Pulmonary artery endothelial cell (primary cell): ENCODE measurements at places on chromosomes 5 and 9. TPM values are rescaled to one million over a fixed set of nuclear protein-coding genes. Genes with fewer than 3 reads are reported as not detected.

GRCh38 chr5:56100439-56101176 is 105.8 kb upstream of the IL6ST start:
- DNase-seq, result no peak

DNA sequence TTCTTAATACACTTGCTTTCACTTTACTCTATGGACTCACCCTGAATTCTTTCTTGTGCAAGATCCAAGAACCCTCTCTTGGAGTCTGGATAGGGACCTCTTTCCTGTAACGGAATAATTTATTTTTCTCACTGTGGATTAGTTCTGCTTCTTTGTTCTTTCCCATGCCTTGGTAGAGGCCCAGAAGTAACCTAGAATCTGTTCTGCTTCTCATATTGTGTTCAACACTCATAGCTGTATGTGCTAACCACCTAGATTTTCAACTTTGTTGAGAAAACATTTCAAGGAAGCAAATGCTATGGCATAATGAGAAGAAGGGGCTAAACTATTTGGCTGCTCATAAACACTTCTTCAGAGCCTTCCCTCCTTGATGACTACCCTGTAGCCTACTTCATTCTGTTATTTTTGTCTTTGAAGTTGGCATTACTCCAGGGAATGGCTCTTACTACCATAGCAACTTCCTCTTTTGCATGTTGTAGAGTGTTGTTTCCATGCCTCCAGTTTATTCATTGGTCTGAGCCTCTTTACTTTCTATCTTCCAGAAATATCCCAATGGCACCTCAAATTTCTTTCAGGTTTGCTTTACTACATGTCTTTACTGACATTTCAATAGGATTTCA is 74.3 kb downstream of the KIAA0825 start:
- no peak for DNase-seq

DNA sequence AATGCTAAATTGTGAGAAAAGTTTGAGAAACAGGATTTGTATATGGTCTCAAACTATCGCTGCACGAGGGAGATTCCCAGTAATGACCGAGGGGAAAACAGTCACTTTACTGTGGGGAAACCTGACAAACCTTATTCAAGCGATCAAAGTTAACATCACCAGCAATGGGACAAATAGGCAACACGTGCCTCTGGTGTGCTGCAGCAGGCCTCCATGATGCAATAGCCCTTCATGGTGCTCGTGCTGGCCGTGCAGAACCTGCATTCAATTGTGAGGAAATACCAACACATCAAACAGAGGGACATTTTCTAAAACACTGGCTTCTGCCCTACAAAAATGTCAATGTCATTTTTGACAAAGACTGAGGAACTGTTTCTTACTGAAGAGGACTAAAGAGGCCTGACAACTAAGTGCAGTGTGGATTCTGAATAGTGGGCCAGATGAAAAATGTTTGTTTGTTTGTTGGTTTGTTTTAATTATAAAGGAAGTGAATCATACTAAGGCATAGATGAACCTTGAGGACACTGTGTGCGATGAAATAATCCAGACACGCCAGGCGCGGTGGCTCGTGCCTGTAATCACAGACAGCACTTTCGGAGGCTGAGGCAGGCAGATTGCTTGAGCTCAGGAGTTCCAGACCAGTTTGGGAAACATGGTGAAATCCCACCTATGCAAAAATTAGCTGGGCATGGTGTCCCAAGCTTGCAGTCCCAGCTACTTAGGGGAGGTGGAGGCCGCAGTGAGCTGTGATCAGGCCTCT is 17.6 kb upstream of the MARCHF6 start:
- DNase-seq, result no peak

DNA sequence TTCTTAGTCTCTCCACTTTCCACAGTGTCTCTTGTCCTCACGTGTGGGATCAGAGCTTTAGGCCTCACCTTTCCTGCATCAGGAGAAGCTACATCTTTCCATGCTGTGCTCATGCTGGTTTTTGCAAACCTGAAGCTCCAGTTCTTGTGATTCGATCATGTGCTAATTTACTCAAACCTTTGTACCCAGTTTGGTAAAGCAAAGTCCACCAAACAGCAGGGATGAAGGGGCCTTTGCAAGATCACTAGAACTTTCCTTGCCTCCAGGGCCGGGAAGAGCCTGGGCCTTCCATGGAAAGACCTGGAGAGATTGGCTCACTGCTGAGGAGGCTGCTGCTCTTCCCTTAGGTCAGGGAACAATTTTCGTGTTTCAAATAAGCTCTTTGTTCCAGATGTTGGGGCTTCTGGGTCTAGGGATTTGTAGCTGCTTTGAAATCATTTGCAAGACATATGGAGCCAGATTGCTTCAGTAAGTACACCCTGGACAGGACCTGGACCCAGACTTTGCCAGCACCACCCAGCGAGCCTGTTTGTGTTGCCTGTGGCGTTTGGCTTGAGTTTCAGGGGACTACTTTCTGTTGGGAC is 18.7 kb upstream of the SPATA31E1 start:
- DNase-seq, result no peak

GRCh38 chr9:129285382-129285781 is 107.3 kb upstream of the IER5L start:
- DNase-seq, result no peak

GRCh38 chr9:82571540-82571939 is 491.4 kb downstream of the RASEF start:
- no peak for DNase-seq

GRCh38 chr5:76714751-76715485 is 1.0 kb upstream of the F2R start:
- DNase-seq, result no peak

DNA sequence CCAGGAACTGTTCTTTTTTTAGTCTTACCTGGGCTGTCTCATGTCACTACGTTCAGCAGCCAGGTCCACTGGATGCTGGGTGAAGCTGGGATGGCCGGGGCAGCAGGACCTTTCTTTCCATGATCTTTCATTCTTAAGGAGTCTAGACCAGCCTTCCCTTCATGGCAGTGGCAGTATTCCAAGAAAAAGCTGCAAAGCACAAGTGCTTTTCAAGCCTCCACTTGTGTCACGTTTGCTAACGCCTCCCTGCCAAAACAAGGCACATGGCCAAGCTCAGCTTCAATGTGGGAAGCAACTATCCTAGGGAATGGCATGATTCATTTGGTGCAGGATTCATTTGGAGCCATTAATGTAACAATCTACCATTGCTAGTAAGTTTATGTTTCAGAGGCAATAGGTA is 94.8 kb downstream of the RCL1 start:
- DNase-seq, result no peak

DNA sequence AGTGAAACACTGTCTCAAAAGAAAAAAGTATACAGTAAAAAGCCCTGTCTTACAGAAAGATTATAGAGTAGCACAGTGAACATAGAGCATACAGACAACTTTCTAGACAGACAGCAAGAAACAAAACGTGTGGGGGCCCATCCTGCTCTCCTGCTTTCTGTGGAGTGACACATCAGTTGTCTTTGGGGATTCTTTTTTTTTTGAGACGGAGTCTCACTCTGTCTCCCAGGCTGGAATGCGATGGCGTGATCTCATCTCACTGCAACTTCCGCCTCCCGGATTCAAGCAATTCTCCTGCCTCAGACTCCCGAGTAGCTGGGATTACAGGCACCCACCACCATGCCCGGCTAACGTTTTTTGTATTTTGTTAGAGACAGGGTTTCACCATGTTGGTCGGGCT is 14.9 kb downstream of the CDHR2 start:
- no peak for DNase-seq

GRCh38 chr5:115366223-115366622 is 69.8 kb upstream of the CCDC112 start:
- DNase-seq, result peak; percentile 99

Gene TNFSF8
- not detected in 2 replicates for total RNA-seq

Gene TEX48
- total RNA-seq, result not detected in 2 replicates

Gene TAF11L5
- not detected in 2 replicates for total RNA-seq

Gene RLN1
- not detected in 2 replicates for total RNA-seq

Gene GOLM1
- total RNA-seq, result 85.1 and 89.8 TPM in 2 replicates

Gene F12
- 1.1 and 1.5 TPM in 2 replicates for total RNA-seq

Gene NAIP
- 1.2 and 1.5 TPM in 2 replicates for total RNA-seq
